ENCODE measurements at places on chromosomes 7 and 10.

GRCh38 chr7:101602484-101603241, 26.4 kb downstream of the MYL10 start:
- no peak for DNase-seq

- no peak for DNase-seq
Measured at GRCh38 chr7:120394595-120394994, 121.6 kb downstream of the KCND2 start.

DNA sequence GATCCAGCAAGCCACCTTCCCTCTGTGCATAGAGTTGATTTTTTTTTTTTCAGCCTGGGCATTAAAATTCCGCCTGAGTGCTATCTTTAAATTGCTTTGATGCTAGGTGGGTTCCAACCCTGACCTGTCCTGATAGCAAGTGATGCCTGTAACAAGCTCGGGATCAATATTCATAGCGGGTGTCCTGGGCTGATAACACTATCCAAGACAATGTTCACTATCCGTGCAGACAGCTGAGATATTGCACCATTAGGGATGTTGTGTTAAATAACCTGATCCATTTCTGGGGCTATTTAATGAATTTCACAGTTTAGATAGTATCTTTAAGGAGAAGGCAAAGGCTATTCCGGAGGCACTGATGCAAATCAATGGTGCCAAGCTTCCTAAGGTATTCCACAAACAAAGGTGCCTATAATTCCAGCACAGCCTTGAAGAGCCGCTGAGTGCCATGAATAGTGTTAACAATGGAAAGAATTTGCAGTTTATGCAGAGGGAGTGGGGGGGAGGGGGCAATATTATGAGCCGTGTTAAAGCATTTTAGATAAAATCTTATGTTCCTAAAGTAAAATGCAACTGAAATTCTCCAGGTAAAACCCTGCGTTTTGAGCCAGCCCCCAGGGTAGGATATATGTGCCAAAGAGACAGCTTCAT, 4.2 kb upstream of the NKX1-2 start:
- no peak for DNase-seq

- DNase-seq, result no peak
Measured at GRCh38 chr7:50300336-50300735, 4.2 kb upstream of the IKZF1 start.

DNA sequence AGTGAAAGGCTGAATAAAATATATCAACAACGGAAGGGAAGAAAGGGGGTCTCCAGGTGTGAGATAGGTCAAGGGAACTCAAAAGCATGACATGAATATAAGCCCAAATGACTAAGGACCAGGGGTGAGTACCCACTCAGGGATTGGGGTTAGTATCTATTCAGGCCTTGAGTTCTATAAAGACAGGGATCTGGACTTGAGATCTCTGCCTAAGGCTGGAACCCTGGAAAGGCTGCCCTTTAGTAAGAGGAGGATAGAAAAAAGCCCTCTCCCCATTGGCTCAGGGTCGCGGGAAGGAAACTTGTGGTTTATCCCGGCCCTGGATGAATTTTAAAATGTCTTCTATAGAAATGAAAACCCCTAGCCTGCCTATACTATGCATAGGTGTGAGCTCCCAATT, 2.4 kb upstream of the ITPRIP start:
- DNase-seq, result no peak

DNA sequence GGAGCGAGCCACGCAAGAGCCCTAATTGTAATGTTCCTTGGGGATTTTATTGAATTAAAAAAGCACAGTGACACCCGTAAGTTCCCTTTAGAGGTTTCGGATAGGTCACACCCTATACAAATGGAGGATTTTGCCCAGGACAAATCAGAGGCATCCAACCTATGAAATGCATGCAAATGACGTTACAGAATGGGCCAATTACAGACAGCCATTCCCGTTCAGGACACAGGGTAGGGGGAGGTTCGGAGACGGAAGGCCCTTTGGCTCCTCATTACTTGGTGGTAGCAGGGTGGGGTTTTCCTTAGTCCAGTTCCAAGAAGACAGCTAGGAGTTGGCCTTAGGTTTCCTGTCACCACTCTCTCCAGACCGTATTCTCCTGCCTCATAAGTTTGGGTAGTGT, 754.1 kb downstream of the IPMK start:
- DNase-seq, result no peak

GRCh38 chr10:113450906-113451305, 101.9 kb upstream of the HABP2 start:
- no peak for DNase-seq

GRCh38 chr7:77985232-77985973, 186.8 kb downstream of the PHTF2 start:
- no peak for DNase-seq

Measured in SW 1271 (cell line).